ENCODE measurements at places on chromosomes 2 and 18.
A peak's percentile ranks its signal among the peaks of the same experiment; 100 is the strongest.

DNA sequence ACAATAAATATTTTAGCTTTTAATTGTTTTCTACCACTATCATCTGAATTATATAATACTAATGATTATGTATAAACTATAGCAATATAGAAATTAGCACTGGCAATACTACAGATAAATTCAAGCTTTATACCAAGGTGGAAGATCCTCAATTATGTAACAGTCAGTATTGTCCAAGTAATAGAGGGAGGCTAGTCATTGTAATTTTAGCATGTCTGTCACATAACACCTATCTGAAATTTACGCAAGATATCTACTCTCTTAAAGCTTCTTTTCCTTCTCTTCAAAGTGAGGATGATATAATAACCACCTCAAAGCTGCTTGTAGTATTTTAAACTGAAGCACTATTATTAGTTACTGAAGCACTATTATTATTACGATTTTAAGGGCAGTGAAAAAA lies 12.2 kb downstream of the KCNJ3 start:
- no peak for DNase-seq

- DNase-seq = no peak
Measured at GRCh38 chr18:73787316-73787715, 360.3 kb downstream of the FBXO15 start.

DNA sequence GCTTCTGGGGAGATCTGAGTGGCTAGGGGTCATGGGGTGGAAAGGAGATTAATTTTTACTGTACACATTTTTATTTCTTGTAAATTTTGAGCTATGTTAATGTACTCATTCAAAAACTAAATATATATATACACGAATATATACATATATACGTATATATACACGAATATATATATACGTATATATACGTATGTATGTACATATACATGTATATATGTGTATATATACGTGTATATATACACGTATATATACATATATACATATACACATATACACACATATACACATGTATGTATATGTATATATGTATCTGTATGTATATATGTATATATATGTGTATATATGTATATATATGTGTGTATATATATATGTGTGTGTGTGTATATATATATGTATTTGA lies 3.0 kb upstream of the FHL2 start:
- DNase-seq = no peak

DNA sequence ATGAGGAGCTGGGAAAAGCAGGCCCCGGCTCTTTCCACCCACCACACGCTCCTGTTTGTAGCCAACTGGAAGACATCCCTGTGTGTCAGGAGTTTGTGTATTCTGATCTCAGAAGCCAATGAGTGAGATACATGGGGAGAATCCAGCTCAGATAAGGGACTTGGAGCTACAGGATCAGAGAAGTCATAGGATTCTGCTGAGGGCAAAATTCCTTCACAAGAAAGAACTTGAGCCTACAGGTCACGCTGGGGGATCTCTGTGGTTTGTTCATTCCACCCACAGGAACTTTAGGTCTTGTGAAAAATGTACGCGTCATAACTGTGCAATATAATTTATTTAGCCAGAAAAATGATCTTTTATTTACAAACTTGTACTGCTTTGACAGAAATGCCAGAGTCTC lies 80.1 kb upstream of the SMIM21 start:
- no peak for DNase-seq

DNA sequence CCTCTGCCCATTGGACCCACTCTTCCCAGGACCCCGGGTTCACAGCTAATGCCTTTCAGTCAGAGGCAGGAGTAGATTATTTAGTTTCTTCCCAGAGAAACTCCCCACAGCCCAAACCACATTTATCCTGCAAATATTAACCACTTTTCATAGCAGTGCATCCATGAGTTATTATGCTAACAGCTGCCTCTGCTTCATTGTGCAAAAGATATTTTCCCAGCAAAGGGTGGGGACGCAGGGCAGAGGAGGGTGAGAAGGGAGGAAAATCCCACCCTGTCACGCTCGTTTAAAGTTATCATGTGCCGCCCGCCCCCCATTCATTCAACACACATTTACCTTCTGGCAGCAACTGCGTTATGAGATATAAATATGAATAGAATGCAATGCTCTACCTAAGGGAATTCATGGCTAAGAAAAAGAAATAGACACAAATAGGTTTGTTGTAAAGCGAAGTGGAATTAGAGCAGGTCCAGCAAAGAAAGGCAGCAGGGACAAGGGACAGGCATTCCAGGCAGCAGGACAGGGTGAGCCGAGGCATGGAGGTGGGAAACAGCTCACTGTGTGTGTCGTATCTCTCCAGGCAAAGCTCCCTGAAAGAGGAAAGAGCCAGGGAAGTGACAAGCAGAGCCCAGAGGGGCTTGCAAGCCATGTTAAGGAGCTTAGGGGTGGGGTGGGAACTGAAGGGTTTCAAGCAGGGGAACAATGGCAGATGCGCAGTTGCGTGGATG lies 46.3 kb upstream of the LTBP1 start:
- no peak for DNase-seq

GRCh38 chr2:230012267-230012884 lies 56.3 kb downstream of the SLC16A14 start:
- DNase-seq = no peak

- no peak for DNase-seq
Measured at GRCh38 chr2:128306081-128306930, 12.4 kb downstream of the HS6ST1 start.

- no peak for DNase-seq
Measured at GRCh38 chr18:78772360-78773302, 207.0 kb upstream of the SALL3 start.

GRCh38 chr2:201931951-201932350 lies 101.7 kb upstream of the FZD7 start:
- no peak for DNase-seq

- peak; percentile 55 for DNase-seq
Measured at GRCh38 chr2:158457092-158457825, 507 bp downstream of the PKP4 start.

- DNase-seq = no peak
Measured at GRCh38 chr2:85914922-85915321, 26.1 kb upstream of the ST3GAL5 start.

DNA sequence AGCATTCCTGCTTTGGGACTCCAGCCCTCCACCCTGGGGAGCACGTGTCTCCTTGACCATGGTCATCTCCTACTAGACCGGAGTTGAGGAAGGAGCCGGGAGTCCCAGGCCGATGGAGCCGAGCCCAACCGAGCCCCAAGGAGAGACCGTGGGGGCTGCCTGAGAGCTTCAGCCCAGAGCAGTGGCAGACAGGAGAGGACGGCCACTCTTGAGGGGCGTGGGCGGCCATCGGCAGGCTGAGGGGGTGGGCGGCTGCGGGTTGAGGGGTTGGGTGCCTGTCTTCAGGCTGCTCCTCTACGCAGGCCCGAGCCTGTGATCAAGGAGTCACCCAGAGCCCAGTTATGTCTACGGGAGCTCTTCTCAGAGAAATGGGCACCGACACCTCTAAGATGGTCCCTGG lies 158.7 kb downstream of the PXDN start:
- DNase-seq = no peak

- DNase-seq = no peak
Measured at GRCh38 chr2:205967391-205968075, 118.4 kb downstream of the INO80D start.

DNA sequence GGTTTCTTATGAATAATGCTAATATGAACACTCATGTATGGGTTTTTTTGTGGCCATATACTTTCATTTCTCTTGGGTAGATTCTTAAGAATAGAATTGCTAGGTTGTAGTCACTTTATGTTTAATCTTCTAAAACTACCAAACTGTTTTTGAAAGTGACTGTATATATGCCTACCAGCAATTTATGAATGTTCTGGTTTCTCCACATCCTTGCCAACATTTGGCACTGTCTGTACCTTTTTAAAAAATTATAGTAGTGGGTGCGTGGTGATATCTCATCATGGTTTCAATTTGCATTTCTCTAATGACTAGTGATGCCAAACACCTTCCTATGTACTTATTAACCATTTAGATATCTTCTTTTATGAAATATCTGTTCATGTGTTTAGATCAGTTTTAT lies 110.6 kb upstream of the RIOK3 start:
- no peak for DNase-seq

GRCh38 chr2:14543284-14543683 lies 89.2 kb upstream of the LRATD1 start:
- no peak for DNase-seq

GRCh38 chr2:94870440-94871225 lies 597 bp upstream of the TEKT4 start:
- DNase-seq = peak; percentile 45

Measured in activated CD4-positive, alpha-beta T cell treated with anti-CD3 and anti-CD28 coated beads, Interleukin-2, amount 50 U/mL, for 48 hours (primary cell).